Vagina (tissue), 2 donors: ENCODE measurements at places on chromosomes 13 and 19.
A peak's percentile ranks its signal among the peaks of the same experiment; 100 is the strongest.

- DNase-seq: no peak
Measured at GRCh38 chr19:49916839-49917733, 11.9 kb upstream of the ATF5 start.

DNA sequence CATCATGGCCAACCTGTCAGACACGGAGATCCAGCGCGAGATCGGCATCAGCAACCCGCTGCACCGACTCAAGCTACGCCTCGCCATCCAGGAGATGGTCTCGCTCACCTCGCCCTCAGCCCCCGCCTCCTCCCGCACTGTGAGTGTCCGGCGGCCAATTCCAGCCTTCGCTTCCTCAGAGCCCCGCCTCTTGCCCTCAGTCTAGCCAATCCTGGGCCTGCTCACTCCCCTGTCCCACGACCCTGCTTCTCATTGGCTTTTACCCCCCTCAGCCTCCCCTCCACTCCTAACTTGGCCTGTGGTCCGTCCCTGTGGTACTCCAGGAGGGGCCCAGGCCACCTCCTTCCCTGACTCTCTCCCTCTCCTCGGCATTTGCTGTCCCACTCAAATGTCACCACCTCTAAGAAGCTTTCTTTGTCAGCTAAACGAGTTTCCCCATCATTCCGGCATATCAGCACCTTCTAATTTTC is 12.3 kb downstream of the HRC start:
- peak; percentile 88 for DNase-seq

DNA sequence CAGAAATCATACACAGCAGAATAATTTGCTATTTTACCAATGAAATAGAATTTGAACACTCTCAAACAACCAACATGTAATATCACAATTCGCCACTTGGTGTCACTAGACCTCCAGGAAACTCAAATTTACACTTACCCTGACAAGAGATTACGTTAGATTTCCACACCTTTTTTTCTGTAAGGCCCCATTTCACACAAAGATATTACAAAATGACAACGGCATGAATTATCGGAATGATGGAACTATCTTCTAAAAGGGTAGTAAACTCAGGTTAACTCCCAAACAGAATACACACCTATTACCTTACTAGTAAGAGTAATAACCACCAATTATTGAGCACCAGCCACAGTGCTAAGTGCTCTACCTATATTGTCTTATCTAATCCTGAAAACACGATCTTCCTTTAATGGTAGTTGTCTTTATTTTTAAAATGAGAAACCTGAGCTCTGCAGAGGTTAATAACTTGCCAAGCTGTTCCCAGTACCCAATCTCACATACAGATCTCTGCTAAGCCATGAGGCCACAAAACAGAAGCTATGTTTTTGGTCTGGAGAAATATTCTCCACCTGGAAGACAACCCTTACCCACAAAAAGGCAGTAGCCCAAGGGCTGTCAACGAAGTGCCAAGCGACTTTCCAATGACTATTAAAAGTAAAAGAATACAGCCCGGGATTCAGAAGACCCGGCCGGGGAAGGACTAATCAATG is 152.4 kb downstream of the DCLK1 start:
- no peak for DNase-seq

- no peak for DNase-seq
Measured at GRCh38 chr13:73162912-73163911, 104.4 kb downstream of the KLF5 start.

DNA sequence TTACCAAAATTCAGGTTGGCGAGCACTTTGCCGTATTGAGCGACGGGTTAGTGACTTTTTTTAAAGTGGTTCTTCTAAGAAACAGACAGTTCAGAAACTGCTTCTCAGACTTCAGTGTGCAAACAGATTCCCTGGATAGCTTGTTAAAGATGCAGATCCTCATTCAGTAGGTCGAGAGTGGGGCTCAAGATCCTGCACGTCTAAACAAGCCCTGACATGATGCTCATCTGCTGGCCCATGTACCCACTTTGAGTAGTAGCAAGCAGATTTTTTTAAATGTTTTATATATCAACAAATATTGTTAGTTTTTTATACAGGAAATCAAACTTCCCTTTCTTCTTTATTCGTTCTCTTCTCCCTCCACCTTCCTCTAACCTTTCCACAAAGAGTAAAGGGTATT is 7.3 kb downstream of the METTL21C start:
- DNase-seq: no peak

GRCh38 chr19:9970481-9970880 is 34.2 kb upstream of the OLFM2 start:
- no peak for DNase-seq

- DNase-seq: no peak
Measured at GRCh38 chr13:40563350-40564125, 102.9 kb downstream of the FOXO1 start.

DNA sequence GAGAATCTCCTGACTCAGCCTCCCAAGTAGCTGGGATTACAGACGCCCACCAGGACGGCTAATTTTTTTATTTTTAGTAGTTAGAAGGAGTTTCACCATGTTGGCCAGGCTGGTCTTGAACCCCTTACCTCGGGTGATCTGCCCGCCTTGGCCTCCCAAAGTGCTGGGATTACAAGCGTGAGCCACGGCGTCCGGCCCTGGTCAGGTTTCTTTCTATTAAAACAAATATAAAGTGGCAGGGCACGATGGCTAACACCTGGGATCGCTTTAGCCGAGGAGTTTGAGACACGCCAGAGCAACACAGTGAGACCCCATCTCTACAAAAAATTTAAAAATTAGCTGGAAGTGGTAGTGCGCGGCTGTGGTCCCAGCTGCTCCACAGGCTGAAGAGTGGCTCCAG is 1.5 kb upstream of the MED25 start:
- no peak for DNase-seq

DNA sequence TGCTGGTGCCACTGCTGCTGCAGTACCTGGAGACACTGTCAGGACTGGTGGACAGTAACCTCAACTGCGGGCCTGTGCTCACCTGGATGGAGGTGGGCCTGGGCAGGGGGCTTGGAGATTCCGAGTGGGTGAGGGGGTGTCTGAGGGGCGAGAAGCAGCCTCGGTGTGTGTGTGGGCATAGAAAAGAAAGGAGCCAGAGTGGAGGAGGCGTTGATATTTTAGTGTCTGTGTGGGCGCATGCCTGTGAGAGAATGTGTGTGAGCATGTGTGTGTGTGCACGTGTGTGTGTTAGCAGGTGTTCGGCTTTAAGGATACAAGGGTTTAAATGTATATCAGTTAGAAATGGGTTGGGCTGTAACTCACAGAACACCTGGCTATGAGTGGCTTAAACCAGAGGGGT is 3.7 kb downstream of the ARHGAP33 start:
- DNase-seq: no peak

- no peak for DNase-seq
Measured at GRCh38 chr13:73336773-73337172, 278.0 kb downstream of the KLF5 start.

GRCh38 chr13:65535370-65535769 is 1694.8 kb downstream of the PCDH9 start:
- no peak for DNase-seq

GRCh38 chr19:46824890-46825730 is 25.5 kb downstream of the AP2S1 start:
- no peak for DNase-seq

GRCh38 chr19:41997121-41997850 is 3.3 kb upstream of the ATP1A3 start:
- DNase-seq: no peak

GRCh38 chr19:16019691-16020448 is 56.4 kb upstream of the TPM4 start:
- DNase-seq: no peak

DNA sequence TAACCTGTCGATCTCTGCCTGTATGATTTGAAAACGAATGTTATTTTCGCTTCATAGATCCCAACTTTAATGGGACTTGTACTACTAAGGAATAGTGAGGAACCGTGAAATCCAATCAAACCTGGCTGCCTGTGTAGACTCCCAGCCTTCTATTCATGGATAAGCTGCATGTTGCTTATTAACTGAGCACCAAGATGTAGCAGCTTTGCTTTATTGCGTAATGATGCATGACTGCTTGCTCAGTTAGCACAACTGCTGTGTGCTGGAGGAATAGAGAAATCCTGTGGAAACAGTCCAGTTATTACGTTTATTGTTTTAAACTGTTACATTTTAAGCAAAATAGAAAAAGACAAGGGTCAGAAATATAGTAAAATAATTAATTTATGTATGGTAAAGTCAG is 108.2 kb downstream of the SHISA2 start:
- no peak for DNase-seq

DNA sequence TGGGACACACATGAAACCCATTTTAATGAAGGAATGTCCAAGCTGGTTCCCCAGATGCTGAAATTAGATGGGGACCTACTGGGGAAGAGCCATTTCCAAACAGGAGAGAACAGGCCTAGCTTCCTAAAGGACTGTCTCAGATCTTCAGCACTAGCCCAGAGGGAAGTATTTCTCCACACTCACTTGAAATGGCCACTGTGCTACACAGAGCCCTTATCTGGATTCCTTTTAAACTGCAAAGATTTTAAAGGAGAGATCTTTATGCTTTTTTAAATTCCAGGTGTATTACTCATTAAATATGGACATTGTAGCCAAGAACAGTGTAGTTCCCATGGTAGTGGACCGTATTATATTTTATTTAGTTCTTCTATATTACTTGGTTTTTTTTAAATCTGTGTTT is 255.3 kb downstream of the SHISA2 start:
- DNase-seq: no peak

GRCh38 chr19:55447421-55448174 is 4.5 kb upstream of the SHISA7 start:
- no peak for DNase-seq

- no peak for DNase-seq
Measured at GRCh38 chr19:32067685-32068084, 277.7 kb upstream of the ZNF507 start.

DNA sequence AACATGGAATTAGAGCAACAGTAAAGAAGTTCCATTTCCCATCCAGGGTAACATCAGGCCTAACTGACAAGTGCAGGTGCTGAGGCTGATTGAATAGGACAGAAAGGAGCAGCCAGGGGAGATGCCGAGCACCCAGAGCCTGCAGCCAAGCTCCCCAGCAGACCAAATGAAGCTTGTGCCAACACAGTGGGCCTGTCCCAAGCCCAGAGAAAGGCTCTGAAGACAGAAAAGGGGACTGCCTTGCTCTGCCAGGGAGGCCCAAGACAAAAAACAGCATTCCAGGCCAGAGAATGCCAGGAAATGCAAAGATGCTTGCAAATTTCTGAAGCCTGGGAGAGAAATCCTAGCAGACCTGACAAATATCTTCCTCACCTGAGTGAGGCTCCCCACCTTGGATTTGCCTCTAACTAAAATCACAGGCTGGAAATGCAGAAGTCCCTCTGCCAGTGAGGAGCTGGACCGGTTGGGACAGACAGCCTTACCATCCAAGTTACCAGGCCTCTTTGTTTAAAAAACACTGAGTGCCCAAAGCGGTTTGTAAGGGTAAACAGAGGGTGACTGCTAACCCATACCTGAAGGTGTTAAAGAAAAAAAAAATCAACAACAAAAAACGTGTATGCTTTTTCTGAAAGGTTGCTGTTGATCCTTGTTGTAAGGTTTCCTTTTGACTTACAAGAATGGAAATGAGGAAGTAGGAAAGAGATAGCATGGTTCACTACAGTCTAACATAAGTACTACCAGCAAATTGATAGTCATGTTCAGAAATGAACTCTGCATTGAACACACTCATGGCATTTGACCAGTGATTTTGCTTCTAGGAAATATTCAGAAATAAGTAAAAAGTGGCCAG is 11.8 kb upstream of the HMGB1 start:
- DNase-seq: no peak

- DNase-seq: no peak
Measured at GRCh38 chr13:91270031-91270430, 77.5 kb upstream of the MIR17HG start.

DNA sequence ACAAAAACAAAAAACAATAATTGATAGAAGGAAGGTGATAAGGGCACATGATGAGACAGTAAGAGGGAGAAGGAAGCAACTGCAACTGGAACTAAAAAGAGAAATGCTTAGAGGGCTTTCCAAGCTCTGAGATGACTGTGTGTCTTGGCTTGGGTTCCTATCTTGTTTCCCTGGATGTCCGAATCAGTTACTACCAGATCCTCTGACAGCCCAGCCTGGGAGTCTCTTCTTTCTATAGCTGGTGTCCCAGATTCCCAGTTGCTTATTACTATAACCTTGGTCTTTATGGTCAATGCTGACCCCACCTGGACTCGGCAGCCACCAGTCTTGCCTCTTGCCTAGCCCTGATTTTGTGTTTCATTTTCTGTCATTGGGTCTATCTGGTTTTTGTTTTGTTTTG is 116.4 kb downstream of the RFC3 start:
- no peak for DNase-seq

- DNase-seq: no peak
Measured at GRCh38 chr13:110392510-110393240, 85.6 kb downstream of the COL4A2 start.

GRCh38 chr19:3826163-3826562 is 40.0 kb upstream of the MATK start:
- no peak for DNase-seq
